Stimulated activated CD4-positive, alpha-beta T cell treated with anti-CD3 and anti-CD28 coated beads, Interleukin-4, amount 100 ng/mL, for 1 hour (primary cell): ENCODE measurements at places on chromosomes 11 and 22.
A peak's percentile ranks its signal among the peaks of the same experiment; 100 is the strongest.

GRCh38 chr11:37409124-37409523 lies 811.1 kb upstream of the RAG2 start:
- no peak for DNase-seq

- DNase-seq: no peak
Measured at GRCh38 chr11:2389377-2390026, 11.0 kb upstream of the TSSC4 start.

DNA sequence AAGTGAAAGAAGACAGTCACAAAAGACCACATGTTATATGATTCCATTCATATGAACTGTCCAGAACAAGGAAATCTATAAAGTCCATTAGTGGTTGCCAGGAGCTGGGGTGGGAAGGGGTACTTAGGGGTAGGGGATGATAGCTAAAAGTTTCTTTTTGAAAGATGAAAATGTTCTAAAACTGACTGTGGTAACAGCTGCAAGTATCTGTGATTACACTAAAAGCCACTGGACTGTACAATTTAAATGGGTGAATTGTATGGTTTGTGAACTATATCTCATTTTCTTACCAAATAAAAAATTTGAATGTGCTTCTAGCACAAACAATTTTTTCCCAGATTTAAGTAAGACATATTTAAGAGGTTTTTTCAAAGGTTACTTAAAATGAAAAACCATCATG lies 22.1 kb downstream of the CHKA start:
- DNase-seq: no peak

DNA sequence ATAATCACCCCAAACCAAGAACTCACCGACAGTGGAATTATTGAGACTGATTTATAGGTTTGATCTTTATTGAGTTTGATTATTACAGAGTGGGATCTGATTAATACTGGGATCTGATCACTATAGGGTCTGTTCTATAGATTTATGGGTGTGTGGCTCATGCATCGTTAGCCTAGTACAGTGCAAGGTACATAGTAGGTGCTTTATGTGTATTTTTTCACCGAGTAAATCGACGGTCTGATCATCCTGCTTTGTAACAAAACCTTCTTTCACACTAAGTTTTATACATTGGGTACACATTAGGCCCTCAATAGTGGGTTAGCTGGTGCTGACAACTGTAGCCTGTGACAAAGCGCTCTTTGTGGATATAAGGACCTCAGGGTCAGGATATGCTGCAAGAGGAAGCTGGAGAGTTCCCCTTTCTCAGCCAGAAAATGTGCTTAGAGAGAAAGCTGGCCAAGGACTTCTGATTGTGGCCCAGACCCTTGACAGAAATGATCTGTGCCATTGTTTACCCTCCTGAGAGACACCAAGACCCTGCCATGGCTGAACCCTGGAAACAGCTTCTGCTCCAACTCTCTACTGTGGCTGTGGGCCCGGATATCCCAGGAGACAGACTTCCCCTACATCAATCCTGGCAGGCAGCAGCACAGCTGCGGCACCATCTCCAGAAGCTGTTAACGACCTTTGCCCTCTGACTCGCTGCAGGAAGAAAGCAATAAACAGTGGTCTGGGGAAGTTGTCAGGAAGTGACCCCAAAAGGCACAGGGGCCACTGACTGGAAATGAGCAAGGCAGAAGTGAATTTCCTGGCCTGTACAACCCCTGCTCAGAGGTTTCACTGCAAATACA lies 16.1 kb upstream of the TPP1 start:
- DNase-seq: no peak

DNA sequence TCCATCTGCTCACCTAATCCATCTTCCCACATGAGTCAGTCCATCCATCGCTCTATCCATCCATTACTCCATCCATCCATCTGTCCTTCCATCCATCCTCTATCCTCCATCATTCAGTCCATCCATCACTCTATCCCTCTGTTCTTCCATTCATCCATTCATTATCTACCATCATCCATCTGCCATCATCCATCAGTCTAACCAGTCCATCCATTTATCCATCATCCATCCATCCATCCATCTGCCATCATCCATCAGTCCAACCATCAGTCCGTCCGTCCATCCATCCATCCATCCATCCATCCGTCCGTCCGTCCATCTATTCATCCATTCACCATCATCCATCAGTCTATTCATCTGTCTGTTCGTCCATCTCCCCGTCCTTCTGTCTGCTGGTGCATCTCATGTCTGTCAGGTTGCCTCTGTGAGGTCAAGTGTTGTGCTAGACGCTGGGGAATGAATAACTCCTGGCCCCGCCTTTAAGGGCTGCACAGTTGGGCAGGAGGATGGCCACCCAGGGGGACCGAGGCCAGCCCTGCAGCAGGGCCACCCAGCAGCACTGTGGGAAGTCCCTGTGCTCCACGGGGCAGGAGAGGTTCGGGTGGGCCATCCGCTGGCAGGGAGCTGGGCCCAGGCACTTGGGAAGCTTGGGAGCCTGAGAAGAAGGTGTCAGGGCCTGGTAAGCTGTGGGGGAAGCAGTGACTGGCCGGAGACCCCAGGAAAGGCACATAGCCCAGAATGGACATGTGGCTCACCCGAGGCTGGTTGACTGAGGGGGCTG lies 137.1 kb downstream of the CTTN start:
- DNase-seq: no peak

DNA sequence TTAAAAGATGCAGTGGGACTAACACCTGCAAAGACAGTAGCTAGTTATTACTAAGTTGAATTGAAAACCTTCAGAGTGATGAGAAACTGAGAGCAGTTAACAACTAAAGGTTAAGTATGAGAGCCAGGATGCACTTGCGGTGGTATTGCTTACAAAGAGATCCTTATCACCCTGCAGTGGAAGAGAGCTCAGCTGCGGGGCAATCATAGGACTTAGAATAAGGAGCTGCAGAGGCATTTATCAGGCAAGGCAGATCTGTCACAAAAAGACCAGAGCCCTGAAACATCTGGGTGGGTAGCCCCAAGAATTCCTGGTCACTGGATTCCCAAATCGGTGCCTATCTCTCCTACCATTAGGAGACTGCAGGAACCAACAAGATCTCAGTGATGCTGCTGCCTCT lies 34.3 kb upstream of the CFAP300 start:
- DNase-seq: no peak

DNA sequence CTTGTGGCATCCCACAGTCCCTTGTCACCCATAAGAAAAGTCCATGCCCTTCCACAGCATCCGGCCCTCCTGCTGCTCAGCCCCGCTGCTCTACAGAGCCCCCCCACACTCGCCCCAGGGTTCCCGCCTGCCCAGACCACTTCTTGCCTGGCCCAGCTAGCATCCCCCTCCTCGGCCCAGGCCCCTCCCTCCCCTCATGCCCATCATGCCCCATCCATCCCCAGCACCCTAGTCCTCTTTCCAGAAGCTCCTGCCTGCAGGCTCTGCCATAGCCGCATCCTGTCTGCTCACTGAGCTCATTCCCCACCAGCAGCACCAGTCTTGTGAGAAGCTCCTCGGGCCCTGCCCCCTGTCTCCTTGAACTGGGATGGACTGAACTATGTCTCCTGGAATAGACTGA lies 54.4 kb downstream of the LINC01488 start:
- DNase-seq: no peak

GRCh38 chr11:34353881-34354280 lies 3.9 kb downstream of the ABTB2 start:
- DNase-seq: no peak

DNA sequence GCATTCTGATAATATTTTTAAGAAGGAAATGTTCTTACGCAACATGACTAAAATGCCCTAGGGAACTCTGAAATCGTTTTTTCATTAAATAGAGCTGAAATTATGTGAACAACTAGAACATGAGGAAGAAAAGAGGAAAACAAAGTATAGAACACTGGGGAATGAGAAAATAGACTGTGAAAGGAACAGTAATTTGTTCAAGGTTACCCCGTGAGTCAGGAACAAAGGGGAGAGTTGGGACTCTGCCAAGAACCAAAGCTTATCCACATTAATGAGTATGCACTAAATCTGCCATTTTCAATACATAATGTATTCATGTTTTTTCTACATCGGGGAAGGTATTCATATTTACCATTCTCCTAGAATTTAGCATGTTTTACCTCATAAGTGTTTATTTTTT lies 961.8 kb upstream of the CCDC90B start:
- no peak for DNase-seq

DNA sequence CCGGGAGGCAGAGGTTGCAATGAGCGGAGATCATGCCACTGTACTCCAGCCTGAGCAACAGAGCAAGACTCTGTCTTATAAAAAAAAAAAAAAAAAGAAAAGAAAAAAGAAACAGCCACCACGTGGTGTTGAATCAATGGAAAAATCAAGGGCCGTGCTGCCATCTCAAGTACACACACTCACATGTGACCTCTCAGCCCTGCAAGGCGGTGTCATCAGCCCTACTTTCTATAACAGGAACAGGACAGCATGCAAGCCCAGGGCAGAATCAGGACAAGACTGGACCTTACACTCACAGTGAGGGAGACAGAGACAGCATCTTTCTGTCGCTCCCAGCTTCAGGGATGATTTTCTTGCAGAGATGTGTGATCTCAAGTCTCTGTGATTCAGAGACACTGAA lies 179.6 kb downstream of the MPPED1 start:
- no peak for DNase-seq

- no peak for DNase-seq
Measured at GRCh38 chr11:75597636-75598035, 35.6 kb downstream of the SERPINH1 start.

DNA sequence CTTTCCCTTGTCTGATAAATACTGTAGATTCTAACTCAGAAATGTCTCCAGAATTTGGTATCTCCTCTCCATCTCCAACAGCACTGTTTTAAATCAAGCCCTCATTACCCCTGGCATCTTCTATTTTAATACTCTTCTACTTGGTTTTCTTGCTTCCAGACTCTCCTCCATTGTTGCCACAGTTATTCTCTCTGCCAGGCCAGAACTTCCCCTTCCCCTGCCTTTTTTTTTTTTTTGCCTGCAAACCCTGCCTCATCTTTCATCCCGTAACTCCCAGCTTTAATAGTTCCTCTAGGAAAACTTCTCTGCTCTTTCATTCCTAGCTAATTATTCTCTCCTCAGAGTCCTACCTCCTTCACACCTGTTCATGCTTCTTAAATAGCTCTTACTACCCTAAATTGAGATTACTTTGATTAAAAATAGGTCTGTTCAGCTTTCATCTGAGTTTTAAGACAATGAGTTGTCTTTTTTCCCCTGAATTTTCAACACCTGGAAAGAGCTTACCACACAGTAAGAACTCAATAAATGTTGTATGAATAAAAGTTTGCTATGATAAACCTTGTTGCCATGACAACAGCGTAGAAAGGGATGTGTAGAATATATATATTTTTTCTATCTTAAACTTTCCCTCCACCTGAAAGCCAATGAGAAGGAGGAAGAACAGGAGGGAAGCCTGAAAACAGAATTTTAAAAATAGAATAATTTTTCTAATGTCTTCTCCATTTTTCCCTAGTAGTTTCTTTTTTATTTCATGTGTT lies 3.6 kb downstream of the IL18 start:
- DNase-seq: no peak

GRCh38 chr11:6546735-6547134 lies 49.7 kb downstream of the DNHD1 start:
- DNase-seq: no peak

- peak; percentile 71 for DNase-seq
Measured at GRCh38 chr11:43944761-43945311, 2.4 kb downstream of the C11orf96 start.

DNA sequence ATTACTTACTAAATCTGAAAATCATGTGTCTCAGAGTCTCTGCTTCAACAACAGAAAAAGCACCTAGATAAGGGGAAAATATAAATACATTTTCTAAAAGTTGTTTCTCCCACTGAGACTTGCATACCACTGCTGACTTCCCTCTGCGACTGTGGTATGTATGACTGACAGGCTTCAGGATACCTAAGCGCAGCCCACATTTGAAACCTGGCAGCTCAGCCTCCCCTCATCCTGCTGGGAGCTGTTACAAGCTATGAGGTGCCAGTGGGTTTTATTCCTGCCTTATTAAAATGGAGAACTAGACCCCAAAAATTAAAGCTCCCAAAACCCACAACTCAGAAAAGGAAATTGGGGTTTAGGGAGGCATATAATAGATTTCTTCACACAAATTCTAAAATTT lies 133.6 kb downstream of the RAB38 start:
- no peak for DNase-seq

DNA sequence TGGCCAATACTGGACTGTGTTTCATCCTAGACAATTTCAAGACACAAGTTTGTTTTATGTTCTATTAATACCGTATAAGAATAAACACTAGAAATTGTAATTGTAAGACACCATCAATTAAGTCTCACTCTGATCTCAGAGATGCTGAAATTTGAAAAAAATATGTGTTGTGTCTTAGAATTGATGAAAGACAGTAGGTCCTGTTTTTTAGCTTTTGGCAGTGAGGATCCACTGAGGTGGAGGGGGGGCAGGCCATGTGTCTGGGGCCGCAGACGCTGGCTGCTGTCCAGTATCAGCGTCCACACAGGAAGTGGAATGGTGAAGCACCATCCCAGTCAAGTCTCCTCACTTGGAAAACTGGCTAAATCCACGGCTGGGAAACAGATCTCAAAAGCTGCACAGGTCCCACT lies 22.5 kb upstream of the ALG8 start:
- no peak for DNase-seq

DNA sequence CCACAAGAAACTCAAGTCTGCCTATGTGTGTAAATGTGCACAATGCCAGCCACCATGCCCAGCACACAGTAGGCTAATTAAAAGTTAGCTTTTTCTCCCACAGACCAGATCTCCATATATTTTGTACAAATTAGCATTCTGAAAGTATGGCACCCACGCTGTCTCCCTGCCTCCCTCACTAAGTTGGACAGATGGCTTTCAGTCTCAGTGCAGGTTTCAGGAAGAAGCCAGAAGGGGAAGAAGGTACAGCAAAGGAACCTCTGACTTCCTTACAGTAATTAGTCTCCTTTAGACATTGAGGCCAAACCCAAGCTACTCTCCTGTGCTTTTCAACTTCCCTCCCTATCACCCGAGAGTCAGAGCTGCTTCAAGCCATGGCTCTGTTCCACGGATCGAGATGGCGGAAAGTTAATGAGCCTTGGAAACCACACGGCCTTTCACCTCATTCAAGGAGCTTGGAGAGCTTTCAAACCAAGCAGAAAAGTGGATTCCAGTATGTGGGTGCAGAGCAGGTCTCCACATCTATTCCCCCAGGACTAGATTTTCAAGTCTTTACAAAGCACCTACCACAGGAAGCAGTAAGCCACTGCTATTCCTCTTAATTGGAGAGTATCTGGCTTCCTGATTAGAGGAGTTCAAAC lies 221.1 kb upstream of the NARS2 start:
- no peak for DNase-seq

- no peak for DNase-seq
Measured at GRCh38 chr22:41242396-41243117, 1.8 kb upstream of the CHADL start.

- DNase-seq: no peak
Measured at GRCh38 chr22:49243335-49243734, 584.3 kb downstream of the BRD1 start.

GRCh38 chr11:9878936-9879335 lies 215.1 kb downstream of the SWAP70 start:
- DNase-seq: no peak

DNA sequence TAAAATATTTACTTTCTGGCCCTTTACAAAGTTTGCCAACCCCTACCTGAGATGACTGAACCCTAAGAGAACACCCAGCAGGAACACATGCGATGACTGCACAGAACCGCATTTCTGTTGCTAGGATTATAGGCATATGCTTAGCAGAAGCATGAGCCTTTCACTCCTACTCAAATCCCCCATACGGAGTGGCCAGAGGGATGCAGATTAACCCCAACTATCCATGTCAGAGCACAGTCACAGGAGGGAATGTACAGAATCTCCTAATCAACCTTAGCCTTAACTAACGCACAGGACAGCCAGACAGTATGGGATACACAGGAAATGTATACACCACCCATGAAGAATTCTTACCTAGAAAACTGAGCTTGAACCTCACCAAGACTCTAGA lies 6.2 kb downstream of the HPS4 start:
- DNase-seq: no peak
